ENCODE measurements at places on chromosomes 13 and 19.

GRCh38 chr13:48185018-48185417 is 48.0 kb upstream of the ITM2B start:
- H3K4me3 ChIP-seq, result no peak overlapping the region
- H3K36me3 ChIP-seq, result no peaks in the 10 kb centered on the region
- peaks cover 41% of the 10 kb centered on the region for H3K4me1 ChIP-seq
- no peaks in the 10 kb centered on the region for H3K27me3 ChIP-seq
- no peak for DNase-seq

DNA sequence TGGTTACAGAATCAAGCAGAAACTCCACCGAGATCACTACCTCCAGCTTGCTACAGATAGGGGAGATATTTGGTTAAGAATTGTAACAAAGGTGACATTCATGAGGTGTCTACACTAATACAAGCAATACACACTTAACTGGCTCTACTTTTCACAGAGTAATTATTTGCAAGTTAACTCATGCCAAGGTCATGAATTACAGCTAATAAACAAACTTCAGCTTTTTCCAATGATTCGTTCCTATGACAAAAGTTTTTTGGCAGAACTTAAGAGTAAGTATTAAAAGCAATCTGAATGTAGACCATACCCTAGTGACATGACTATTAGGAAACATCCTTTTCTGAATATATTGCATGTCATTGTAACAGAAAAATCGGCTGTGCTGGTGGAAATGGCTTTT is 72.1 kb downstream of the LHFPL6 start:
- DNase-seq, result no peak
- H3K27ac ChIP-seq, result no peak overlapping the region
- H3K27me3 ChIP-seq, result no peaks in the 10 kb centered on the region
- H3K36me3 ChIP-seq, result no peaks in the 10 kb centered on the region
- no peak overlapping the region for H3K4me3 ChIP-seq

DNA sequence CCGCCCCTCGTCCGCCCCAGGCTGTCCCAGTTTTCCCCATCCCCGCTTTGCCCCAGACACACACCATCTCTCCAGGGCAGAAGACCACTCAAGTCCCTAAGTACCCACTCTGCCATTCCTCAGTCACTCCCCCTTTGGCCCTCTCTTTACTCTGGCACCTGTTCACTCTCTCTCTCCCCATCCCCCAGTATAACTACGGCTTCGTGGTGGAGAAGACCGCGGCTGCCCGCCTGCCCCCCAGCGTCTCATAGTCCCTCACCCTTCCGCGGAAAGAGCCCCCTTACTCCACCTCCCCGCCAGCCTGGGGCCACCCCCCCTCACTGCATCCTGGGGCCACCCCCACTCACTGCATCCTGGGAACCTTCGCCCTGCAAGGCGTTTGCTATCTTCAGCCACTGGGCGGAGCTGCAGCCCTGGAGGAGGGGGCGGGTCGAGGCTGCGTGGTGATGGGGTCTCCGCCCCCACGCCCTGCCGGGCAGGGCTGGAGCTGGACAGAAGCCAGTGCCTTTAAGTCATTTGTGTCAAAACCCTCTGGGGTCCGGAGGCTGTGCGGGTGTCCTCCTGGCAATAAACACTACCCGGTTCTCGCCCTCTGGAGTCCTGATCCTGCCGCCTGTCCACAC is 5.0 kb downstream of the MVB12A start:
- no peak overlapping the region for H3K4me3 ChIP-seq
- no peaks in the 10 kb centered on the region for H3K36me3 ChIP-seq
- H3K27me3 ChIP-seq, result no peaks in the 10 kb centered on the region
- peaks cover 3% of the 10 kb centered on the region for H3K4me1 ChIP-seq

DNA sequence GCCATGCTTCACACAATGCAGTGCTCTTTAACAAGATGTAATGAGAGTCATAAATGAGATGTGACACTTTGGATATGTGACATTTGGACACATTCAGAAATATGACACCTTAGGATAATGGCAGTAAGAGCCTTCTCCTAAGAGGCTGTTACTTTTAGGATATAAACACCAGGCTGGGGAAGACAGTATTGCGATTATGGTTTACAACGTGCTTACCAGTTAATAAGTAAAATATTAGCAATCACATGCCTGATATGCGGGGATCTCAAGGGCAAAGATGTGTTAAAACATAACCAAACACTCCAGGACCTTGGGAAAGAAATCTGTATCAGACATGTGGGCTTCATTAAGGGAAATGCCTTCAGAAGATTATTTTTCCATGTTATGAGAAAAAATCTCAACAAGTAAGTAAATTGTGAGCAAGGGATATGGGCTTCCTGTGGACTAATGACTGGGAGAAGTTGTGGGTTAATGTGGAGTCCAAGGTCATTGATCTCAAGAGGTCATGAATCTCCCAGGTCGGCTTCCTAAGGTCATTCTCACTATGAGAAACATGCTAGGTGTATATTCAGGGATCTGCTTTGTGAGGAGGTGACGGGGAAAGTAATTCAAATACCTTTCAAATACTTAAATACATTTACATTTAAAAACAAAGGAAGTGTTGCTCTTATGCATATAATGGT is 105.3 kb downstream of the STARD13 start:
- no peak overlapping the region for H3K27ac ChIP-seq
- no peaks in the 10 kb centered on the region for H3K27me3 ChIP-seq
- DNase-seq, result no peak
- no peak overlapping the region for H3K4me3 ChIP-seq
- H3K4me1 ChIP-seq, result no peaks in the 10 kb centered on the region

GRCh38 chr13:103140001-103140671 is 73.9 kb upstream of the SLC10A2 start:
- no peak overlapping the region for H3K27ac ChIP-seq
- no peaks in the 10 kb centered on the region for H3K36me3 ChIP-seq
- no peaks in the 10 kb centered on the region for H3K4me1 ChIP-seq
- H3K27me3 ChIP-seq, result no peaks in the 10 kb centered on the region
